Hematopoietic multipotent progenitor cell (in vitro differentiated cells): ENCODE measurements at places on chromosomes 1 and 21.

GRCh38 chr1:183218971-183219615, 33.0 kb downstream of the LAMC2 start:
- peak; percentile 8 for DNase-seq

- DNase-seq: no peak
Measured at GRCh38 chr1:51578383-51579109, 38.3 kb upstream of the OSBPL9 start.

DNA sequence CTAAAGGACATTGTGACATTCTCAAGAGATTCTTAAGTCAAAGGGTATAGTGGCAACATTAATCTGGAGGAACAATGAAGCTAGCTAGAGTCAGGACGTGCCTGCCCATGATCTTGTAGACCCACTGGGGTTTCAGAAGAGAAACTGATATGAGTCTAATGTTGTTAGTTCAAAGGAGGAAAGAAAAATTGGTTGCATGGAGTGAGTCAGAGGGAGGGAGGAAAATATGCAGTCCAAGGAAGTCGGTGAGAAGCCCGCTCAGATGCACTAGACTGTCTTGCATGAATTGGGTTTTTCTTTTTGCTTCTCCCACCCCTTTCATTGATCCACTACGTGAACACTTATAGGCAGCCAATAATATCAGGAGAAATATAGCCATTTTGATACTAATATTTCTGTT, 53.8 kb upstream of the SYT14 start:
- DNase-seq: no peak

GRCh38 chr1:5481889-5482288, 510.3 kb downstream of the NPHP4 start:
- DNase-seq: peak; percentile 22

- peak; percentile 13 for DNase-seq
Measured at GRCh38 chr1:237664348-237664747, 226.4 kb downstream of the ZP4 start.

DNA sequence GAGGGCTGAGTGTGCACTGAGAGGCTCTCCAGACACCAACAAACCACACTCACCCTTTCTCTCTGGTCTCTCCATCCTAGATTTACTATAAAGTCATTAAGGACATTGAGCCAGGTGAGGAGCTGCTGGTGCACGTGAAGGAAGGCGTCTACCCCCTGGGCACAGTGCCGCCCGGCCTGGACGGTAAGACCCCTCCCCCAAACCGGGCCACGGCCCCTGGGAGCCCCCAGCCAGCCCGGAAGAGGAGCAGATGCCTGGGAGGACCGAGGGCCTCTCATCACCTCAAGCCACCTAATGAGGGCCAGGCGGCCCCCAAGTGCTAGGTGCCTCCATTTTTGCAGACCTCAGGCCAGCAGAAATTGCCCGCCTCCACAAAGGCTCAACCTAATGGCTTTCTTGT, 58.1 kb upstream of the ARHGEF16 start:
- no peak for DNase-seq

DNA sequence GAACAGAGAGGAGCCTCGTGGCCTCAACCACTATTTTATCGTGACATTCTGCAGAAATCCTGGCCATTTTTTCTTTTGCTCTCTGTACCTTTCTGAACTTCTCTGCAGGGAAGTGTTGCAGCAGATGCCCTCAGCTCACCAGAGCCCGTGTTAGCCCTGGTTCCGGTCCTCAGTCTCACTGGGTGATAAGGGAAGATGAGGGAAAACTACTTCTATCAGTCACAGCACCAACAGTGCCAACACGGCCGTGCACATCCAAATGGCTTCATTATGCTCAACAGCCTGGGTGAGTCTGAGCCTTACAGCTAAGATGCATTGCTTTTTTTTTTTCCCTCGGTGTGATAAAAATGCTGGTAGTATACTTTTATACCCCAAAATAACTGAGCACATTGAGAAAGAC, 93.0 kb downstream of the KIF26B start:
- no peak for DNase-seq

DNA sequence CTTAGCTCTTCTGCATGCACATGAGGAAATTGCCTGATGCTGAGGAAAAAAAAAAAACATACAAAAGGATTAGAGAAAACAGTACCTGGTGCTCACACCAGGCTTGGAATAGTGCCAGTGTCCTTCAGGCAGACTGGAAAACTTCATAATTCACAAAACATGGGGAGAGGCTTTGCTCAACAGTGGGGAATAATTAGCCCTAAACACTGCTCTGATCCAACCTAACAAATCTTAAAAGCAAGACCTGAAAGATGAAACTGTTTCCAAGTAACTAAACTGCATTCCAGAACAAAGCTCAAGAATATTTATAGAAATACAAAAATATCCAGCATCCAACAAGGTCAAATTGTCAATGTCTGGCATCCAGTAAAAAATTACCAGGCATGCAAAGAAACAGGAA, 124.8 kb downstream of the AK5 start:
- DNase-seq: no peak

- DNase-seq: peak; percentile 24
Measured at GRCh38 chr1:200258447-200259375, 151.1 kb downstream of the ZNF281 start.

DNA sequence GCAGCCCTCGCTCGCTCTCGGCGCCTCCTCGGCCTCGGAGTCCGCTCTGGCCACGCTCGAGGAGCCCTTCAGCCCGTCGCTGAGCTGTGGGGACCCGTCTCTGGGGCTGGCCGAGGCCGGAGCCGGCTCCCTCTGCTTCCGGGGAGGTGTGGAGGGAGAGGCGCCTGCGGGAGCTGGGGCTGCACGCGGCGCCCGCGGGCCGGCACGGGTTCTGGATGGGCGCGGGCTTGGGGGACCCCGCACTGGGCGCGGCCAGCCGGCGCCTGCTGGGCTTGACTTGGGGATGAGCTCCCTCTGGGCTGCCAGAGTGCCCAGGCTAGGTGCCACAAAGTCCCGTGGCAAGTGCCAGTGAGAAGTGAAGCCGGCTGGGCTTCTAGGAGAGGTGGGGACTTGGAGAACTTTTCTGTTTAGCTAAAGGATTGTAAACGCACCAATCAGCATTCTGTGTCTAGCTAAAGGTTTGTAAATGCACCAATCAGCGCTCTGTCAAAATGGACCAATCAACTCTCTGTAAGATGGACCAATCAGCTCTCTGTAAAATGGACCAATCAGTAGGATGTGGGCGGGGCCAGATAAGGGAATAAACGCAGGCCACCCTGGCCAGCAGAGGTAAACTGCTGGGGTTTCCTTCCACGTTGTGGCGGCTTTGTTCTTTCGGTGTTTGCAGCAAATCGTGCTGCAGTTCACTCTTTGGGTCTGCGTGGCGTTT, 20.2 kb downstream of the EXOC8 start:
- no peak for DNase-seq

DNA sequence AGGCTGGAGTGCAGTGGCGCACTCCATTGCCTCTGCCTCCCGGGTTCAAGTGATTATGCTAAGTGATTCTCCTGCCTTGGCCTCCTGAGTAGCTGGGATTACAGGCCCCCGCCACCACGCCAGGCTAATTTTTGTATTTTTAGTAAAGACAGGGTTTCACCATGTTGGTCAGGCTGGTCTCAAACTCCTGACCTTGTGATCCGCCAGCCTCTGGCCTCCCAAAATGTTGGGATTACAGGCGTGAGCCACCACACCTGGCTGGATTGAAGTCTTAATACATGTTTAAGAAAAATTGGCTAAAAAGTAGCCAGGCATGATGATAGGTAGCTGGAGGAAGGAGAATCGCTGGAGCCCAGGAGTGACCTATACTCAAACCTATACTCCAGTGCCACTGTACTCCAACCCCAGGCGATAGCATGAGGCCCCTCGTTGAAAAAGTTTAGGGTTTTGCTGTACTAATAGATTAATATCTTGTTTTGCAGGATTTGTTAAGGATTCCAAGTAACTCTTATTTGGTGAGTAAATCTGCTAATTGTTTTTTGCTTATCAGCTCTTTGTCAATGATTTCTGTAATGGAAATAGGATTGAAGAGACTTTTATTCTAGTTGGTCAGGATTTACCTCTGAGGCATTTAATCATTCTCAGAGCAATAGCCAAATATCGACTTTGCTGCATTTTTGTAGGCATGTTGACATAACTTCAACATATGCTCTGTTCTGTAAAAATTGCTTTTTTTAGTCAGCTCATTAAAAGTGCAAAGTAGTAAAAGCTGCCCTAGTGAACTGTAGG, 2.0 kb downstream of the RCC1 start:
- no peak for DNase-seq

- no peak for DNase-seq
Measured at GRCh38 chr21:41712730-41713129, 54.1 kb downstream of the RIPK4 start.

DNA sequence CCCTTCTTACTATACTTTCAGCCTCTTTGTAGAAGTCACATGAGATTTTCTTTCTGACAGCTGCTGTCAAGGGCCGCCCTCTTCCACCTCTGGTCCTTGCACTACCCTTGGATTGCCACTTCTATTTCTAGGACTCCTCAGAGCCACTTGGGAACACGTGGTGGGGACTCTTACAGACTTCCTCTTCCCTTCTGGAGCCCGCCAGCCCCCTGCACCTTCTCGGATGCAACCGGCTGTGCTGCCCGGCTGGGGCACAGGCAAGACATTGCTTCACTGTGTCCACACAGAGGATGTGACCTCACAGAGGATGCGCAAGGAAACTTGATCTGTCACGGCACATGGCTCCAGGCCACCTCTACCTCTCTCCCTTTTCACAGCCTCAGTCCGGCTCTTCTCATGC, 2.4 kb upstream of the IKBKE start:
- peak; percentile 84 for DNase-seq

DNA sequence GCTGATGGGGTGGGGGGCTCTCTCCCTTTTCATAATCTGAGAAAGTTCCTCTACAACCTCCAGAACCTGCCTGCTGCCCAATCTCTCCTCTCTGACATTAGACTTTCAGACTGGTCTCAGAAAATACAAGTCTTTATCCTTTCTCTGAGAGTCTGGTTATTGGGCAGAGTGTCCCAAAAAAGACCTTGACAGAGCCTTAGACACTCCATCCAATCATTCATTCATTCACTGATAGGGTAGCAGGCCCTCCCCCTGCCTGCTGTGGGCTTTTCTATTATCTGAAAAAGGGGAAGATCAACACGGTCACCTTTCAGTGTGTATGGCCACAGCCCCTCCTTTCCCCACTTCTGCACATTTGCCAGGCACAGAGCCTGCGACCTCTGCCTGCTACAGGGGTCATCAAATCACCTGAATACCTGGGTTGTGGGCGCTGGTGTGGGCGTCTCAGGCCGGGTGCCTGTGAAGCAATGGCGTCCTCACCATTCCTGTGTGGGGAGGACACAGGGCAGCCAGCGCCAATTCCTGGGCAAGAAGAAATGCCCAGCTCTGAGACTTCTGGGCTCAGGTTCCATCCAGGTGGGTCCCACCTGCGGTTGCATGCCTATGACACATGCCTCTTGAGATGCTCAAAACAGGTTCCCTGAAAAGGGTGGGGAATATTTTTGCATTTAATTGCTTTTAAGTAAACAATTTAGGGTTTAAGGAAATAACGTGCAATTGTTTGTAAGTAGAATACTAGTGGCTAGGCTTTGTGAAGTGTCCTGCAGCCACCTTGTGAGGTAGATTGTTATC, 52.8 kb downstream of the ELK4 start:
- DNase-seq: no peak

DNA sequence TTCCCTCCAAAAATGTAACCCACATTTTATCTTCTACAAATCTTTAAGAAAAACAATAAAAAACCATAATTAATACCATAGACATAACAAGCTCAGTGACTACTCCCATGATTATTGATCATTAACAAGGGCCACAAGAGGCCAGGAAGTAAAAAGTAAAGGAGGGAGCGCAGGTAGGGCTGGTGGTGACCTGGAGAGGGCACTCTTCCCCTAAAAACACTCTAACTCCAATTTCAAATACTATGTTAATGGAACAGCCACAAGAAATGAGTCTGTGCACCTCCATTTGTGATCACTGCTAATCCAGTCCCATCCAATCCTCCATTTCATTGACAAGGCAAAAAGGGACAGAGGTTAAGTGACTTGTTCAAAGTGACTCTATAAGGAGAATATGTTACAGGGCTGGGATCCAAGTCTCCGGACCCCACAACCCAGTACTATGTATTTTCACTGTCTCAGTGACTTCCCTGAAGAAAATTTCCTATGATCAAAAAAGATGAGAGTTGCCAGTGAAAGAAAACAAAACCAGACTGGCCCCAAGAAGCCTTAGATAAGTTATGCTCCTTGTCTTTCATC, 41.2 kb upstream of the CFAP298 start:
- peak; percentile 3 for DNase-seq

DNA sequence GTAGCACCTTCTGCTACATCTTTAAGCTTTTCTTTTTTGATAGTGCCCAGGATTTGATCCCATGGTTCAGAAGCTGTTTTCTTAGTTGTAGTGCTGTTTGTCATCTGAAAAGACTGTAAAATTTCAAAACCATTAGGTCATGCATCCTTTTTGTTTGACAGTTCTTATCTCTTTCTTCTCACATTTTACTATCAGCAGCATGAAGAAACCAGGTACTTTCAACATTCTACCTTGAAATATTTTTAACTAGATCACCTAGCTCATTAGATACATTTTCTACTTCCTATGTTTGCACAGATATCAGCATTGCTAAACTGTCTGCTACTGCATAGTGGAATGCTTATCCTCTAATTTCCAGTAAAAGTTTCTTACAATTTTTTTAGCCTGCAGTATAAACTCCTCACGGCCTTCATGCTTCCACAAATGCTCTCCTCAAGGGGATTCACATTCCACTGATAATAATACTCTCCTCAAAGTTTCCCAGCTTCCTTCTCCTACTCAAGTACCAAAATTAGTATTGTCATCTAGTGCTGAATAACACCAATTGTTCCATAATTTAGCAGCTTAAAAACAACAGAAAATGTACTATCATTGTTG, 243.9 kb upstream of the ZRANB2 start:
- no peak for DNase-seq

DNA sequence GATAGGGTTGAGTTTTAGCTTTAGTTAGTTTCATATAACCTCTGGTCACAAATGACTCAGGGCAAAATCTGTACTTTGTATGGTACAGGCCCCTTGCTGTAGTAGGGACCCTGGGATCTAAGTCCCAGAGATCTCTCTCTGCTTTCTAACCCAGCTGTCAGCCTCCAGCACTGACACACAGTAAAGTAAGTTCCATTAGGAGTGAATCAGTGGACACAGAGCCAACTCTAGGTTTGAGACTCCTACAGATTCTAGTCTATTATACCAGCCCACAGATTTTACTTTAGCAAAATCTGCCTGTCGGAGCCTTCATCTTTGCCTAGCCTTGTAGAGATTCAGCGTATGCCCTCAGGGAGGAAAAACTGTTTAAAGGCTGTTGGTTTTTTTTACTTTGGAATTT, 52.5 kb downstream of the ANGPTL1 start:
- no peak for DNase-seq

DNA sequence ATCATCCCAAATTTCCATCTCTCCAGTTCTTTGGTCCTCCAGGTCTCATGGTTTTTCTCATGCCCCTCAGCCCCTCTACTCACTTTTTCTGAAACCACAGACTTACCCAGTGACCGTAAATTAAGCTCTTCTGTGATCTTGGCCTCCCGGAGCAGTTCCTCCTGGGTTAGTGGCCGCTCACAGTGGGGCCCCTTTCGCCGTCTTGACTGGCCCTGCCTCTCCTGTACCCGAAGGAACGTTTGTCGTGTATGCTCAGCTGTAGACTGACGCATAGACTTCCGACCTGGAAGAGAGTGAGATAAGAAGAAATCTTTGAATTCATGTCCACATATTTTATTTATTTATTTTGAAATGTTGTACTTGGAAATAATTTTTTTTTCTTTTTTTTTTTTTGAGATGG, 5.8 kb downstream of the VPS72 start:
- no peak for DNase-seq
